AG08396 (cell line): ENCODE measurements at places on chromosomes 7 and 10.

DNA sequence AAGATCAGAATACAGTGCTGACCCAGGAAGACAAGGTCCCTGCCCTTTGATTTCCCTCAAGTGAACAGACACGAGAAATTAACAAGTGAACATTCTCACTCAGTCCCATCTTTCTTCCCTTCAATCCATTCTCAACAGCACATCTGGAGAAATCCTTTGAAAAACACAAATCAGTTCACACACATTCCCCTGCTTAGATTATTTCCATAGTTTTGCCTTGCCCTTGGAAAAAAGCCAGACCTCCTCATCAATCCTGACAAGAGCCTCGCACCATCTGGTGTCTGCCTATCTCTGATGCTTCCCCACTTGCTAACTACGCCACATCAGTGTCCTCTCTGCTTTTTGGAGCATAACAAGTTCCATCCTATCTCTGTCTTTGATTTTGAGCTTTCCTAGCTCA is 94.4 kb upstream of the KIAA1217 start:
- DNase-seq, result no peak

- DNase-seq, result peak; percentile 64
These were observed 612 bp downstream of the SNX8 start for GRCh38 chr7:2313450-2314208.

DNA sequence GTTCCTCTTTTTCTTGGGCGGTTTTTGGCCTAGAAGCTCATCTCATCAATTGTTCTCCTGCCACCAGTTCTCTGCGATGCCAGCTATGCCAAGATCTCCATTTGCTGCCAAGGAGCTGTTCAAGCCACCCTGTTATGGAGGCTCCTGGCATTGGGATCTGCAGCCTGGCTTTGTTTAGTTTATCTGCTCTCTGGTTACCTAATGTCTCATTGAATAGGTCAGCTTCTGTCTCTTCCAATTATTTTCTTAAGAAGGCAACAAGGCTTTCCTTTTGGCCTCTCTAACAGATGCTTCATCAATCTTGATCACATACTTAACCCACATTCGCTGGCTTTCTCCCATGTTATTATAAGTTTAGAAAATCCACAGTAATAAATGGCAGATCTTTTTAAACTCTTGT is 20.6 kb upstream of the SDK1 start:
- DNase-seq, result no peak

GRCh38 chr7:138125119-138125518 is 48.9 kb downstream of the AKR1D1 start:
- no peak for DNase-seq

- no peak for DNase-seq
These were observed 57.9 kb downstream of the PRF1 start for GRCh38 chr10:70544431-70545340.

- no peak for DNase-seq
These were observed 22.7 kb downstream of the CYP2C19 start for GRCh38 chr10:94785211-94785610.

DNA sequence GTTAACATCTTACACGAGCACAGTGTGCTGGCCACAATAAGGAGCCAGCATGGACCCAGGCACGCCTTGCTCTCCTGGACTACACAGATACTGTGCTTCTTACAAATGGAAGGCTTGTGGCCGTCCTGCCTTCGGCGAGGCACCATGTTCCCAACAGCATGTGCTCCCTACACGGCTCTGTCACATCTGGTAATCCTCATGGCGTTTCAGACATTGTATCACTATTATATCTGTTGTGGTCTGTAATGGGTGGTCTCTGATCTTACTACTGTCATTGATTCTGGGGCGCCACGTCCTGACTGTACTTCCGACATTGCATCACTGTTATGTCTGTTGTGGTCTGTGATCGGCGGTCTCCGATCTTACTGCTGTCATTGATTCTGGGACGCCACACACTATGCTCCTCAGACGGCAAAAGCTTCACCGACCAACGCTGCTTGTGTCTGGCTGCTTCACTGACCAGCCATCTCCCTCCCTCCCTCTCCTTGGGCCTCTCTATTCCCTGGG is 195.4 kb downstream of the MAD1L1 start:
- DNase-seq, result no peak

DNA sequence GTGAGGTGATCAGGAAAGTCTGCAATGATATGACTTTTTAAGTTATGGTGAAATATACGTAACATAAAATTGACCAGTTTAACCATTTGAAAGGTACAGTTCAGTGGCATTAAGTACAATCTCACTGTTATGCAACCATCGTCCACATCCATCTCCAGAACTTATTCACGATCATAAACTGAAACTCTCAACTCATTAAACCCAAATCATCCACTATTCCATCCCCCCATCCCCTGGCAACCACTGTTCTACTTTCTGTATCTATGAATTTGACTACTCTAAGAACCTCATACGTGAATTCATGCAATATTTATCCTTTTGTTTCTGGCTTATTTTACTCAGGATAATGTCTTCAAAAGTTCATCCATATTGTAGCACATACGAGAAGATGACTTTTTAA is 48.4 kb downstream of the TFAM start:
- no peak for DNase-seq

- no peak for DNase-seq
These were observed 850.9 kb downstream of the LRMDA start for GRCh38 chr10:76282061-76283025.

GRCh38 chr10:111297351-111297848 is 220.6 kb downstream of the ADRA2A start:
- DNase-seq, result no peak

- DNase-seq, result no peak
These were observed 37.6 kb downstream of the ARHGAP21 start for GRCh38 chr10:24685958-24686540.
